Lower lobe of right lung (tissue), 2 donors: ENCODE measurements at places on chromosomes 5 and 9. TPM values are rescaled to one million over a fixed set of nuclear protein-coding genes. Genes with fewer than 3 reads are reported as not detected.

DNA sequence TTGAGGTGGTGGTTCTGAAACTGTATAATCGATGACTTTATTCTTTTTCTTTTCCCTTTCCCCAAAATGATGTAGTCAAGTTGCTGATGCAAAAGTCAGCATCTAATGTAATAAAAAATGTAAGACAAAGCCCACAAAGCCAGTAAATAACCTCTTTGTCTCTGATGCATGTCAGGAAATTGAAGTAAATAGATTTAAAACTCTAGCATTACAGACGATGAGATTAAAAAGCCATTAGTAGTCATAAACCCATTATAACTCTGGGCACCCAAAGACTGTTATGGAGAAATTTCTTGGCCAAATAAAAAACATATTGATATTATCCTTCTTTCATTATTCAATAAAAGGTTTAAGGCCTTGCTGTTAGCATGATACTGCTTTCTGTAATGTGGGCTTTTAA, 548.7 kb downstream of the TUSC1 start:
- no peak for DNase-seq

DNA sequence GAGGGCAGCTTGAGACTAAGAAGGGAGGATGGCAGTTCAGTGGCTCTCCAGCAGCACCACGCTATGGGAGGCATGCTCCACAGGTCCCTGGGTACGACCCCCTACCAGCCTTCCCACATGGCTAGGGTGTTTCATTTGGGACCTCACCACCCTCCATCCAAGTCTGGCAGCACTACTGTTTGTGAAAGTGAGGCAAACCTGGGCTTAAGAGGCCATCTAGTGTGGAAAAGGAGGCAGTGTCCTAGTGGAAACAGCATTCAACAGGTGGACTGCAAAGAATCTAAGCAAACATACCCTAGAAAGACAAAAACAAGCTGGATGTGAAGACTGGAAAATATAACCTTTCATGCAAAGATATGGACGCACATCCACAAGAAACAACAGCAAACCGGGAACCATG, 4.8 kb upstream of the C5orf47 start:
- no peak for DNase-seq

- DNase-seq, result no peak
These were observed 7.8 kb upstream of the TPM2 start for GRCh38 chr9:35697486-35697885.

Gene TAF1L
- total RNA-seq, result not detected

- no peak for DNase-seq
These were observed 168.1 kb upstream of the DMRT1 start for GRCh38 chr9:673264-673965.

DNA sequence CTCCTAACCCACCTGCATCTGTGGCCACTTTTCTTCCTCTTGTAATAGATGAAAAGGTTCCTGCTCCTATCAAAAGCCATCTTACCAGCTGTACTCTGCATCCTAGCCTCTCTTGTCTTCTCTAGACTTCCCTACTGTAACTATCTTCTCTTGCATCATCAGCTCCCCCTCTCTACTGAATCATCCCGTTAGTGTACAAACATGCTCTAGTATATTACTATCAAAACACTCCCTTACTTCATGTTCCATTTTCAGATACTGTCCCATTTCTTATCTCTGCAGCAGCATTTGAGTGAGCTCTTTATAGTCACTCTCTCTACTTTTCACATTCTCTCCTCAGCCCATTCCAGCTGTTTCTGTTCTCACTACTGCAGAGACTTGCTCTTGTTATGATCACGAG, 2.8 kb downstream of the SRA1 start:
- DNase-seq, result no peak

DNA sequence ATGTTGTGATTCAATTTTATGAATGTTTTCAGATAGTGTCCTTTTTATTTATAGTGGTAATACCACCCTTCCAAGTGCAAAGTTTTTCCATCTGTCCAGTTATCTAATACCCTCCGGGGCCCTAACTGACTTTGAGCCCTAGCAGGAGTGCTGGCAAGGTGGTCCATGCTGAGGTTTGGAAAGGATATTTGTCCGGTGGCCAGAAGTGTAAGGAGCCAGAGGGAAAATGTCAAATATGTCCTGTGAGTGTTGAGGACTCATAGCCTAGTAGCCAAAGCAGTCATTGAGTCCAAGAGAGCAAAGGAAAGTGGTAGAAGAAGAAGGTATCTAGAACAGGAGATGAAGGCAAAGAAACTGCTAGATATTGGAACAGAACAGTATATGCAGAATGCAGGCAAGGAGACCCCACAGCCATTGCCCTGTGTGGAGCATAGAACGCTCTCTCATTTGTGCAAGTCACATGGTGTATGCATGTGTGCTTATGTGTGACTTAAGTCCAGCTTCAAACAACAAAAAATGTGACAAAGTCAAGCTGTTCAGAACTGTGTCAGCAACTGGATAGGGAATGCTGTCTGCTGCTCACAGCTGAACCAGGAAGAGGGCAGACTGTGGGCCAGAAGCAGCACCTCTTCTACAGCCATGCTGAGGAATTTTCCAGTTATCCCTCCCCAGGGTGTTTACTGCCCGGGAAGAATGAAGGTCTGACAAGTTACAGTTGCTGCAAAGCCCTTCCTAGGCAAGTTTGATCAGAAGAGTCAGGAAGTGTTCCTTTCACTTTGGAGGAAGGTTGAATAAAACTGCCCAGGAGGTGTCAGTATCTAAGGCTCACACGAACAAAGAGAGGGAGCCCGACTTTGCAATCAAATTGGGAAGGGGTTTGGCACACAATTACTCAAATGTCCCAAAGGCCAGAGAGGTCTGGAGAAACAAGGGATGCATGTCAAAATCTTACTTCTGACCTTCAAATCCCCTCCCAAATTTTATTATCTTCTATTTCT, 463.3 kb upstream of the DMAC1 start:
- no peak for DNase-seq

GRCh38 chr5:156934450-156935211, 28.4 kb downstream of the TIMD4 start:
- no peak for DNase-seq

Gene DBH
- not detected for total RNA-seq

Gene CSF2
- 3.9 TPM for total RNA-seq

DNA sequence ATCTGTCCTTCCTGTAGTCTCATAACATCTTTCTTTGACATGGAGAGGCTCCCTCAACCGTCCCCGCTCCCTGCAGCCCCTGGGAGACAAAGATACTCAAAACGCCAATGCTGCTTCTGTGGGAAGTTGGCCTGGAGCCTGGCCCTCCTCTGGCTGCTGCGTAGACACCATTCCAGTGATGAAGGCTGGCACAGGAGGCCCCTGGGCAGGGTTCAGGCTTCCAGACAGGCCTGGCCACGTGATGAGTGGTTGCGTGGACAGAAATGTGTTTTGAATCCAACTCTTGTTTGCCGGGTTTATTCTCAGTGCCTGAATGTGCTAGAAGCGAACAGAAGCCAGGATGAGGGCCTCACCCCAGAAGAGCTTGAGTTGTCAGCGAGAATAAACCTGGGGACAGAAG, 43.2 kb upstream of the NKX2-5 start:
- no peak for DNase-seq

Gene SLC1A3
- 52.1 TPM for total RNA-seq

DNA sequence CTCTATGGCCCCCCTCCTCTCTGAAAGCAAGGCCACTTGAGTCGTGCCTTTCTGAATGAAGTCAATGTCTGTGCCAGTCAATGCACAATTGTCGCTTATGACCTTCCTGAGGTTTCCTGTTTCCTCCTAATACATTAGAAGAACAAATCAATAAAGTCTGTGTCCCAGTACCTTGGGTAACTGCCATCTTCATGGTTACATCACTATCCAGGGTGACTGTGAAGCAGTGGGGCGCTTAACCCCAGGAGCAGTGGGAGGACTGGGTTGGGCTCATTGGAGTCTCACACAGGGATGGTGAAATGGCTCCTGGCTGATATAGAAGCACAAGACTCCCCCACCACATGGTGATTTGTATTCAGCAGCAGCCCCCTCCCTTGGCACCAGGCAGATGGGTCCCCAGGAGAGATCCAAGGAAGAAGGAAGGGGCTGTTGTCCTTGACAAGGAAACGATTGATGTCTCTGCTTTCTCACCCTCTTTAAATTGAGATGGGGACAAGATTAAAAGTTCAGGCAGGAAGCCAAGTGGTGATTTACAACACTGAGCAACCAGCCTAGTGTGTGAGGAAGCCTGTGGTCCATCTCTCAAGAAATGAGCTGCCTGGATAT, 261.9 kb upstream of the ZNF462 start:
- DNase-seq, result no peak

Gene ZNG1A
- 28.4 TPM for total RNA-seq

Gene EIF4E1B
- not detected for total RNA-seq

- DNase-seq, result no peak
These were observed 51.2 kb downstream of the RALGPS1 start for GRCh38 chr9:126965541-126966428.

- no peak for DNase-seq
These were observed 171.2 kb upstream of the DMAC1 start for GRCh38 chr9:7970681-7971330.

GRCh38 chr9:96327694-96328352, 25.8 kb upstream of the HSD17B3 start:
- no peak for DNase-seq

DNA sequence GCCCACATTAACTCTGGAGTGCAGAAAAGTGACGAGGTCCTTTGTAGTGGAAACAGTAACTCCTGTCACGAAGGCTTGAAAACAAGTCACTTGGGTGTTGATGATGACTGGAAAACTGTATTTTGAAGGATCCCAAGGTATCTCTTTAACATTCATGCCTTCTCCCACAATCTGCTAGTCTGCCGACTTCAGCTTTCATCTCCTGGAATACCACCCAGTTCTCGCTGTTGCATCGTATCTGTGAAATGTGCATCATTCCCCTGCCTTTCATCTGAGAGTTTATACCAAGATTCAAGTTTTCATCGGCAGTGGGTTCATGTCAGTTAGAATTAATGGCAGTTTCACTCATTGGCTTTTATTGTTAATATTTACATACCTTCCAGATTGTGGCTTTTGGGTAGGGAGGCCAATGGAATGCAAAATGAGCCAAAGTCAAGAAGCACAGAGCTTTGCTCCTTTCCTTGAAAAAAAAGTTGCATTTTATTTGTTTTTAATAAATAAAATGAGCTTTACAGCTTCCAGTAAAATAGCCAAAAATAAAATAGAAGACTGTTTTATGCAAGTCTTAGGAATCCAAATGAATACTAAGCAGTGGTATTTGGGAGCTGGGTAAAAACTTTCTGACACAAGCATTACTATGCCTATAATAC, 575.2 kb upstream of the WWC1 start:
- no peak for DNase-seq

Gene SPINK6
- not detected for total RNA-seq

DNA sequence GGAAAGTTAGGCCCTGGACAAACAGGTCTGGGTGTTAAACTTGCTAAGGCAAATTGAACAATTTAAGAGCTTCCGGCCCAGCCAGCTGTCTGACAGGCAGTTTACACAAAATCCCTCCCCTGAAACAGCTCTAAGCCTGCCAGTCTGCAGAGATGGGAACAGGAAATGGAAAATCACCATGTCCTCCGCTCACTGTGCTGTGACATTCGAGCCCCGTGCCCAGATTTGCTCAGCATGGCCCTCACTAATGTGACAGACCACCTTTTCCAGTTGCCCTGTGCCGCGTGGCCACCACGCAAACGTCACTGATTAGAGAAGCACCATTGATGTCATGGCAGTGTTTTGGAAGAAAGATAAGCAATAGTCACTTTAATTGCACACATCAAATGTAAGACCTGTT, 41.0 kb downstream of the CCNJL start:
- peak; percentile 62 for DNase-seq

- no peak for DNase-seq
These were observed 48.0 kb upstream of the RXRA start for GRCh38 chr9:134278286-134278685.

- DNase-seq, result no peak
These were observed 1.0 kb downstream of the RIOK2 start for GRCh38 chr5:97181856-97182545.

DNA sequence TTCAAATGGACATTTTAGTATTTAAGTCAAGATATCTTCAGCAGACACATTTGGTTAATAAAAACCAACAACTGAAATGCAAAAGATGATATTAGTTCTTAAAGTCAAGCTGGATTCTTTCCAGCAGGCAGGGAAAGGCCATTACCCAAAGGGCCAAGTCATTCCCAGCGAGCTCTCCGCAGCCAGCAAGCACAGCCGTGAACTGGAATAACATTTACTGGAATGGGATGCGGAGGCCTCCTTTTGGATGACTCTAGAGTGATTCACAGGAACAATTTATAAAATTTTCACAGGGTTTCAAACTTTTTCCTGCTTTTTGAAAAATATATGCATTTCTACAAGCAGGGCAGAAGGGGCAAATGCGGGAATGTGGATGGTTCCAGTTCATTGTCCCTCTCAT, 76.6 kb upstream of the DAB2 start:
- no peak for DNase-seq

GRCh38 chr5:124941051-124942049, 194.9 kb upstream of the ZNF608 start:
- DNase-seq, result no peak

Gene ECPAS
- 97.1 TPM for total RNA-seq

Gene AJM1
- total RNA-seq, result 3.5 TPM

GRCh38 chr9:9997585-9997984, 615.2 kb downstream of the PTPRD start:
- no peak for DNase-seq

GRCh38 chr5:8848366-8848765, 697.5 kb downstream of the SEMA5A start:
- no peak for DNase-seq

Gene CDX1
- total RNA-seq, result not detected

- no peak for DNase-seq
These were observed 30.9 kb upstream of the TNFSF15 start for GRCh38 chr9:114836769-114837168.

DNA sequence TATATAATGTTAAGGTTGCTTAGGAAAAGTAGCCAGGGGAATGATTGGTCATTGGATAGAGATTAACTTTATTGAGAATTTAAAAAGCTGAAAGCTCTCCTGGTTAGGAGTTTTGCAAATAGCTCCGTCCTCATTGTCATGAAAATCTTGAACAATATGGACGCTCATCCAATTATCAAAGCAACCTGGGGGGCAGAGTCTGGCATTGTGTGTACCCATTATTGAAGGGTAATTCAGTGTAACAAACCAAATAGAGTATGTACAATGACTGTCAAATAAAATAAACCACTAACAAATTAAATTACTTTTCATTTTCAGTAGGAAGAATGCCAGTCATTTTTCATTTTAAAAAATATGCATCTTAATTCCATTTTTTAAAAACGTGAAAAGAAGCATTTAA, 144.0 kb upstream of the GPR151 start:
- DNase-seq, result no peak

Gene DND1
- total RNA-seq, result 1.2 TPM
